ENCODE measurements at places on chromosomes 1 and 21. TPM values are rescaled to one million over a fixed set of nuclear protein-coding genes. Genes with fewer than 3 reads are reported as not detected.

Gene LCE1D
- not detected for total RNA-seq

Gene KIF17
- total RNA-seq, result 1.9 TPM

Gene CD247
- not detected for total RNA-seq

Gene CFHR4
- total RNA-seq, result not detected

Gene ATP5PO
- 272 TPM for total RNA-seq

Gene TRIM46
- total RNA-seq, result 3.7 TPM

All from myometrial cell (primary cell).